ENCODE measurements at places on chromosomes 1 and 21.

- no peak for DNase-seq
Observed at GRCh38 chr21:38202811-38203210, 54.0 kb upstream of the KCNJ15 start.

DNA sequence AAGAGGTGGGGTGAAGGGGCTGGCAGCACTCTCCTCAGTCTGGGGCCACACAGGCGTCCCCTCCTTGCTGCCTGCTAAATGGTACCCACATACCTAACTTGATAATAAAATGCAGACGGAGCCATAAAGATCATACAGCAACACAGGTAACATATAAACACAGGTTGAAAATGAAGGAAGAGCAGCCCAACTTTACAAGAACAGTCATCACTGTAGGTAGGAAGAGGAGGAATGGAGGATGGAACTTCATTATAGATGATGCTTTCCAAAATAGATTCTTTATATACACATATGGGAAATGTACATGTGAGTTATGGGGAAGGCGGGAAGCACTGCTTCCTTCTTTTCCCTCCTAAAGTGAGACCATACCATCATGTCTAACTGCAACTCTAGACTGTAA lies 13.4 kb downstream of the C2CD2 start:
- DNase-seq, result no peak

DNA sequence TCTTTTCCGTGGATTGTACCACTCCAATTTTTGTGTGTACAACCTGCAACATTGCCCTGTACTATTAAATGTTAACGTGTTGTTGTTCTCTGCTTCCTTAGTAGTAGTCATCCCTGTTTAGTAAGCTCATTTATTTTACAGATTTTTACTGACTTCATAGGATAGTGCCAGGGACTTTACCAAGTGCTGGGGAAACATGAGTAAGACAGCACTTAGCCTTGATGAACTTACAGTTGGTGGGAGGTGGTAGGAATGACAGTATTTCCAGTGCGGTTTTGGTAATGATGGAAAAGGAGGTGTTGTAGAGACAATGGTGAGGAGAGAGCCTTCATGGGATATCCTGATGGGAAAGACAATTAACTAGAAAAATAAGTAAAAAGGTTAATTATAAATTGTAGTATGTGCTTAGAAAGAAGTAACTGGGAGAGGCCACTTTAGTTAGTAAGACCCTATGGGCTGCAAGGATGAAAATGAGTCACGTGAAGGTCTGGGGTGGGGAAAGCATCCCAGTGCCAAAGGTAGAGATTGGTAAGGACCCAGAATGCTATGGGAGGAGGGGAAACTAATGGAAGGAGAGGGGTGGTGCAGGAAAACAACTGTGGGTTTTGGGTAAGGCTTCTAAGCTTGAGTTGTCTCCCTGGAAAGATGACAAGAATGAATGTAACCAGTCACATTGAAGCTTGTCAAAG lies 1.7 kb downstream of the RLF start:
- no peak for DNase-seq

- no peak for DNase-seq
Observed at GRCh38 chr1:69315823-69316222, 251.9 kb upstream of the LRRC7 start.

DNA sequence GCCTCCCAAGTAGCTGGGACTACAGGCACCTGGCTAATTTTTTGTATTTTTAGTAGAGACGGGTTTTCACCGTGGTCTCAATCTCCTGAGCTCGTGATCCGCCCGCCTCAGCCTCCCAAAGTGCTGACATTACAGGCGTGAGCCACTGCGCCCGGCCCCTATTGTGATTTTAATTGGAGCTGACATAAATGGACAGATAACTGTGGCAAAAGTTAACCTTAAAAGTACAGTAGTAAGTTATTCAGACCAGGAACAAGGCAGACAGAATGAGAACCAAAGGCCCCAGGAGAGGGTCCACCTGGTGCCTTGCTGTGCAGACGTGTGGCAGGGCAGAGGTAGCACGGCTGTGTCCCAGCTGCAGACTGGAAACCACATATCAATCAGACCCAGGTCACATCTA lies 11.0 kb downstream of the TMEM201 start:
- no peak for DNase-seq

- no peak for DNase-seq
Observed at GRCh38 chr1:14926818-14927575, 226.6 kb upstream of the TMEM51 start.

GRCh38 chr1:198677871-198678270 lies 39.0 kb downstream of the PTPRC start:
- DNase-seq, result no peak

DNA sequence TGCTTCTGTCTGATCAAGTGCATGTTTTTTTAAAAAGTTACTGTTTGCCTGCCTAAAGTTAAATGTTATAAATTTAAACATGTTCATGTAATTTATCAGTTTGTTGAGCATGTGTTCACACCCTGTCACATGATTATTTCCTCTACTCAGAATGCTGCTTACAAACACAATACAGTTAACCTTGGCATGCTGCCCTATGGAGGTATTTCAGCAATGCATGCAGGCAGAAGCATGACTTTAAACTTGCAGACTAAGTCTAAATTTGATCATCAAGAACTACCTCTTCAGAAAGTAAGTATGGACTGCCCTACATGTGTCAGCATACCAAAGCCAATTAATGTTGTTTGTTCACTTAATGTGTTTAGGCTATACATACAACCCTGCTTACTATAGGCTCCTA lies 161.6 kb downstream of the LRRC40 start:
- no peak for DNase-seq

- no peak for DNase-seq
Observed at GRCh38 chr1:247415423-247416361, at the start of gene NLRP3. Gene NLRP3 (plus strand): TSS chr1:247416173. CDS start chr1:247418801, 2,628 bp downstream.

DNA sequence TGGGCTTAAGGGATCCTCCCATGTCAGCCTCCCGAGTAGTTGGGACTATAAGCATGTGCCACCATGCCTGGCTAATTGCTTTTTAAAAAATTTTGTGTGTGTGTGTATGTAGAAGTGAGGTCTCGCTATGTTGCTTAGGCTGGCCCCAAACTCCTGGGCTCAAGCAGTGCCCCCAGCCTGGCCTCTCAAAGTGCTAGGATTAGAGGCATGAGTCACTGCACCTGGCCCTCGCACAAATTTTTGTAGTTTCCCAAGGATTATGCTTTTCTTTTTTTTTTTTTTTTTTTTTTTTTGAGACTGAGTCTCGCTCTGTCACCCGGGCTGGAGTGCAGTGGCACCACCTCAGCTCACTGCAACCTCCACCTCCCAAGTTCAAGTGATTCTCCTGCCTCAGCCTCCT lies 144.4 kb upstream of the HNRNPU start:
- no peak for DNase-seq

DNA sequence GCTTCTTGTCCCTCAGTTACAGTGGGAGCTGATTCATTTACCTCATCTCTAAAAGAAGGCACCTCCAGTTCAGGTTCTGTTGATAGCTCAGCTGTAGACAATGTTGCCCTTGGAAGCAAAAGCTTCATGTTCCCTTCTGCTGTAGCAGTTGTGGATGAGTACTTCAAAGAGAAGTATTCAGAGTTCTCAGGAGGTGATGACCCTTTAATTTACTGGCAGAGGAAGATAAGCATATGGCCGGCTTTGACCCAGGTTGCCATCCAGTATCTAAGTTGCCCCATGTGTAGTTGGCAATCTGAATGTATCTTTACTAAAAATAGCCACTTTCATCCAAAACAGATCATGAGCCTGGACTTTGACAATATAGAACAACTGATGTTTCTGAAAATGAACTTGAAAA lies 4.5 kb downstream of the ZBED6 start:
- DNase-seq, result no peak

DNA sequence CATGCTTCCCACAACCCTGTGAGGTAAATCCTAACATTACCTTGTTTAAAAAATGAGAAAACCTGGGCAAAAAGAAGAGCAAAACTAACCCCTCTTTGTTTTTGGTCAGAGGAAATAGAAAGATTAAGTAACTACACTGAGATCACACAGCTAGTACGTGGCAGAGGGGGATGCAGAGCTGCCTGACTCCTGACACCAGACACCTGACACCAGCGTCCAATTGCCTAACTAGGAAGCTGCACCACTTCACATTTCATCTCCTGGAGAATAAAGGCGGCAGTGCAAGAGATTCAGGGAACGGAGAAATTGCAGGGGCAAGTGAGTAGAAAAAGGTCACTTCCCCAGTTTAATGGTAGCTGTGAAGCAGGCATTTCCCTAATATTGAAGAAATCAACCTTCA lies 229.3 kb upstream of the PTBP2 start:
- DNase-seq, result no peak

DNA sequence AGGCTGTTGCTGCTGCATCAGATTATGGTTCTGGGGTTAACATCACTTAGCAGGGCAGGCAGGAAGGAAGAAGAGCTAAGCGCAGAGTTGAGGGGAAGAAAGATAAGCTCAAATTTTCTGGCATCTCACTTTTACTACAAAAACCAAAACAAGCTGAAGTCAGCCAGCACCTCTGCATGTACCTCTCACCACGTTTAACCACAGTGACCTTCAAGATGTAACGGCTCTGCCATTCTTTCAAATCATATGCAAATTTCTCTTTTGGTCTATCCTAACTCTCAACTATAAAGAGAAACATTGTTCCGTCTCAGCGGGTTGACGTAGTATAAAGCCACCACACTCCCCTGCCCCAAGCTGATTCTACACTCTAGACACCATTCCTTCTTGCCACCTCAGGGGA lies 154.4 kb downstream of the OMA1 start:
- DNase-seq, result no peak

DNA sequence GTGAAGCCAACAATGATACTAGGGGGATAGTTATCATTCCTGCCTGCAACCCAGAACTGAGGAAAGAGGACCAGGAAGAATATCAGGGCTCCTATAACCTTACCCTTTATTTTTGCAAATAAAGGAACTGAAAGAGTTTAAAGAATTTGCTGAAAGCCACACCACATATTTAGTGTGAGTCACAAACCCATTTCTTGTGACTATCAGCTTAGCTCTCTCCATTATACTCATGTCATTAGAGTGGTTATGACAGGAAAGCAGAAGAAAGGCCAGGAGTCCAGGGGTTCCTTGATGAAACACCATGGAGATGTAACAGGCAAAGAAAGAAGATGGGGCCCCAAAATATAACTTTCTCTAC lies 141.1 kb upstream of the SAMSN1 start:
- no peak for DNase-seq

GRCh38 chr1:240086726-240087125 lies 5.0 kb upstream of the FMN2 start:
- DNase-seq, result no peak

DNA sequence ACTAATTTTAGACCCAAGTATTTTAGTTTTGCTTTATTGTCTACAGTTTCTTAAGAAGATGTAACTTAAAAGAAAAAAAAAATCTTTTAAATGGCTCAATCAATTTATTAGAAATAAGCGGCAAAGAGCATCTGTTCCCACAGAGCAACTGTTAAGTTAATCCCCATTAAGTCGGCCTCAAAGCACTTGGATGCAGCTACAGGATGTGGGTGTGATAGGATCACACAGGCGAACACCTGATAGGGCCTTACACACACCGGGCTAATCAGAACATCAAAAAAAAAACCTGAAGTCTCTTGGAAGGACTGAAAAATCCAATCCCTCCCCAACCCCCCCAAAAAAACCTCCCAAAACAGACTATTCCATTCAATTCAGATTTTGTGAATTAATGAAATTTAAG lies 23.0 kb downstream of the APP start:
- DNase-seq, result no peak

- DNase-seq, result no peak
Observed at GRCh38 chr1:201017828-201018163, 5.7 kb downstream of the KIF21B start.

GRCh38 chr1:175479521-175480342 lies 263.7 kb downstream of the TNR start:
- no peak for DNase-seq

DNA sequence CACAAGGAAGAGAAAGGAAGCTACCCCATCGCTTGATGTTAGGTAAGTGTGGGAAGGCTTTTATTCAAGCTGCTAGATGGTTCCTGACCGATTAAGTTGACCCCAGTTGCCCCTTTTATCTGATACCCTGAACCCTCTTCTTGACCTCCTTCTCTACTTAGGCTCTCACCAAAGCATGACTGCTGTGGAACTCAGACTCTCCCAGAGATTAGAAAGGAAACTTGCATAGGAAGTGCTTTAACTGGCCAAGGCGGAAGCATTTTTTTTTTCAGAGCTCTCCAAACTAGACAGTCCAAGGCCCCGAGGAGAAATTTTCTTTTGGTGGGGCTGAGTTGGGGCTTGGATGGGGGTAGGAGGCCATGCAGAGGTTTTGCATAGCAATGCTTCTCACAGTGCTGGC lies 101.3 kb upstream of the USP24 start:
- no peak for DNase-seq

GRCh38 chr1:8284127-8284526 lies 33.8 kb upstream of the SLC45A1 start:
- no peak for DNase-seq

DNA sequence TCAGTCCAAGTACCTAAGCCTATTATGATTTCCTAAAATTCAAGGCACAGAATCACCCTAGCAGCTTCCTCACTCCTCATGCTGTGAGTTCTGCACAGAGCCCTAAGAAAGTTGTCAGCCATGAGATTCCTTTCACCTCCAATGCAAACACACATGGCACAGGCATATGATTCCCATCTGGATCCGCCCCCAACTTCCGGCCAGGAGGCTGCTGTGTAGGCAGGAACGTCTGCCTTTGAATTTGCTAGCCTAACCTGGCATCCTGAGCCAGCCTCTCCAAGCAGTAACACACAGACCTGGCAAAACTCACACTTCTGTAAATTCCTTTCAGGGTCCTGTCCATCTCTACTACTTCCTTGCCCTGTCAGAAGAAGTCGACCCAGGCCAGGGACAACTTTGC lies 521.1 kb upstream of the BEND5 start:
- DNase-seq, result peak; percentile 34

DNA sequence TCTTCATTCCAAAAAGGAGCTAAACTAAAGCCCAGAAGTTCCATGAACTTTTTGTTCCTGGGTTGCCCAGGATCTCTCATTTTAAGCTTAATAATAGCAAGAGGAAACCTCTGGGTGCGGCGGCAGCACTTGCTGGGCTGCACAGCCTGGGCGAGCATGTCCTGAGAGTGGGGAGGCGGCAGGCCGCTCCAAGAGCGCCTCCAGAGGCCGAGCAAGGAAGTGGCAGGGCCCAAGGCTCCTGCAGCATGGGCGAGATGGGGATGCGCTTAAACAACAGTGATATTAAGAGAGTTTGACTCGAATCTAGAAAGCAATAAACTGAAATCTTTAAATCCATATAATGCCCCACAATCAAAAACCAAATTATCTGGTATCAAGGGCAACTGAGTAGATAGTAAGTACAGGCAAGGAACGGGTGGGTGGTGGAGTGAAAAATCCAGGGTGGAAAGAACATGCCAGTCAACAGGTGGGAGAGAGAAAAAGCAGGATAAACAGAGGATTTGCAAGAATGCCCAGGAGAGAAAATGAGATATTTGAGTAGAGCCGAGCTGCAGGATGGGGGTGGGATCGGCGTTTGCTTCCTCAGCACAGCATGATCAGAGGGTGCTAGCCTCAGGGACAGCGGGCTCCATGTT lies 14.1 kb upstream of the TNR start:
- no peak for DNase-seq

DNA sequence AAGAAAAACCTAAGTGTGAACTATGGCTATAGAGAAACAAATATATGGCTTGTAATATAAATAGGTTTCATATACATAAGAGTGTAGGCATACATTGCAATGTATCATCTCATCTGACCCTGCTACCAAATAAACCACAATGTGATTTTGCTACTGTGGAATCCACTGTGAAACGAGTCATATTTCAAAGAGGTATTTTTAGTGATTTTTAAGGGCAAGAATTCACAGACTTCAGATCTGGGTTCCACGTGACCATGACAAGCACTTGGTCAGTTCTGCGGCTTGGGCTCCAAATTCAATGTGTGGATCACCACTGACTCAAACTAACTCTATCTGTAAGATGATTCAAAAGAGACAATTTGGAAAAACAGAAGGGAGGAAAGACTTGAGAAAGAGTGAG lies 147.0 kb upstream of the ERG start:
- DNase-seq, result no peak
